ENCODE measurements at places on chromosomes 4 and X.

DNA sequence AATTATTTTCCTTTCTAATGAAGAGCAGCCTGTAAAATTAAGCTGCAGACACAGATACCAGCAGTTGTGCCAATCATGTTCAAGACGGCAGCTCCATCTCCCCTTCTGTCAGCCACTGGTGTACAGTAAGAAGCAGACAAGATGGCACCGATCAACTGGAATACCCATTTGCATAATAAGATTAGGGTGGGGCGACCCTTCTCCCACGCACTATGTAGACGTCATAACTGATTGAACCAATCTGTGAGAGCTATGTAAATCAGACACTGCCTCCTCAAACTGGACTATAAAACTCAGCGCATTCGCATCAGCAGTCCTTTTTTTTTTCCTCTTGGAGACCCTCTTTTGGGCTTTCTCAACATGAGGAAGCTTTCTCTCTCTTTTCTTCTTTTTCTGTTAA lies 40.4 kb upstream of the INTS6L start:
- H3K27me3 ChIP-seq: no peaks in the 10 kb centered on the region
- no peaks in the 10 kb centered on the region for H3K36me3 ChIP-seq
- H3K4me1 ChIP-seq: no peaks in the 10 kb centered on the region

DNA sequence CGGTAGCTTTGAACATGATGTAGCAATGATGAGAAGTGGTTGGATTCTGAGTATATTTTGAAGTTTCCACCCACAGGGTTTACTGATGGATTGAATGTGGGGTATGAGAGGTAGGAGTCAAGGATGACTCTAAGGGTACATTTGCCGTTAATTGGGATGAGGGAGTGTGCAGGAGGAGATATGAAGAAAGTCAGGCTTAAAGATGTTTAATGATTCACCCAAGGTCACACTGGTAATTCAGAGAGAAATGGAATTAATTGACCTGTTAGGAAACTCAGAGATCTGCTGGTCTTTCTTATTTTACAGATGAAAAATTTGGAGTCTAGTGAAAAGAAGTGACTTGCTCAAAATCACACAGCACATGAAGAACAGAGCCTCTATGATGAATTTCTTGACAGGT lies 390.7 kb downstream of the GBA3 start:
- H3K36me3 ChIP-seq: peaks cover 7% of the 10 kb centered on the region
- H3K4me1 ChIP-seq: no peaks in the 10 kb centered on the region

DNA sequence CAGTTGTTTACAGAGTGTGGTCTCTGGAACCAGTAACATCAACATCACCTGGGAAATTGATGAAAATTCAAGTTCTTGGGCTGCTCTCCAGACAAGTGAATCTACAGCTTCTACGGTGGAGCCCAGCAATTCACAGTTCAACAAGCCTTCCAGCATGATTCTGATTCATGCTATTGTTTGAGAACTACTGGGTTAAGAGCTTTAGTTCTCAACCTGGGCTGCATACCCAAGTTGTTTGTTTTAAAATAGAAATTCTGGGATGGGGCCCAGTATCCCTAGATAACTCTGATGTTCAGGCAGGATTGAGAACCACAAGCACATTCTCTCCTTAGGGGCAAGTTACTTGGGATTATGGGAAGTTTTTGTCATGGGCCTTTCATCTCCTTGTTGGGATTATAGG lies 37.9 kb upstream of the PGK1 start:
- no peaks in the 10 kb centered on the region for H3K27me3 ChIP-seq
- peaks cover 13% of the 10 kb centered on the region for H3K36me3 ChIP-seq
- no peaks in the 10 kb centered on the region for H3K4me1 ChIP-seq

DNA sequence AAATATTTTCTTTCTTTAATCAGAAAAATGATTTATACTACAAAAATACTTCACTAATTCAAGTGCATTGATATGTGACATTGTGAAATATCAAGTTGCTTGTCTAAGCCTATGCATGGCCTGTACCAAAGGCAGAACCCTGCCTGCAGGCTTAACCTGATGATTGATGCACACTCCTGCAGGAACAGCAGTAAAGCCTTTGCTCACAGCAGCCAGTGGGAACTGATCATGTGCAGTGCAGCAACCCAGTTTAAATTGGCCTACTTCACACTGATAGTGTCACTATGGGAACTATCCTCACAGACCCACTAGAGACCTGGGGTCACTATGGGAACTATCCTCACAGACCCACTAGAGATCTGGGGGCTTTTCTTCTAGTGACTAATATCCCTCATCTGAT lies 603.8 kb downstream of the RAPGEF2 start:
- H3K36me3 ChIP-seq: no peaks in the 10 kb centered on the region
- no peaks in the 10 kb centered on the region for H3K4me1 ChIP-seq
- no peak for DNase-seq

- no peaks in the 10 kb centered on the region for H3K36me3 ChIP-seq
- no peaks in the 10 kb centered on the region for H3K27me3 ChIP-seq
- peak within 1 kb of the TSS; percentile 68 for H3K4me3 ChIP-seq
- no peak within 1 kb of the TSS for H3K27ac ChIP-seq
Observed at GRCh38 chrX:86047174-86047935, at the start of gene CHM. Gene CHM (minus strand): TSS chrX:86047558. CDS start chrX:86047532, 26 bp downstream.
